ENCODE measurements at places on chromosomes 16 and 17.
A peak's percentile ranks its signal among the peaks of the same experiment; 100 is the strongest.

DNA sequence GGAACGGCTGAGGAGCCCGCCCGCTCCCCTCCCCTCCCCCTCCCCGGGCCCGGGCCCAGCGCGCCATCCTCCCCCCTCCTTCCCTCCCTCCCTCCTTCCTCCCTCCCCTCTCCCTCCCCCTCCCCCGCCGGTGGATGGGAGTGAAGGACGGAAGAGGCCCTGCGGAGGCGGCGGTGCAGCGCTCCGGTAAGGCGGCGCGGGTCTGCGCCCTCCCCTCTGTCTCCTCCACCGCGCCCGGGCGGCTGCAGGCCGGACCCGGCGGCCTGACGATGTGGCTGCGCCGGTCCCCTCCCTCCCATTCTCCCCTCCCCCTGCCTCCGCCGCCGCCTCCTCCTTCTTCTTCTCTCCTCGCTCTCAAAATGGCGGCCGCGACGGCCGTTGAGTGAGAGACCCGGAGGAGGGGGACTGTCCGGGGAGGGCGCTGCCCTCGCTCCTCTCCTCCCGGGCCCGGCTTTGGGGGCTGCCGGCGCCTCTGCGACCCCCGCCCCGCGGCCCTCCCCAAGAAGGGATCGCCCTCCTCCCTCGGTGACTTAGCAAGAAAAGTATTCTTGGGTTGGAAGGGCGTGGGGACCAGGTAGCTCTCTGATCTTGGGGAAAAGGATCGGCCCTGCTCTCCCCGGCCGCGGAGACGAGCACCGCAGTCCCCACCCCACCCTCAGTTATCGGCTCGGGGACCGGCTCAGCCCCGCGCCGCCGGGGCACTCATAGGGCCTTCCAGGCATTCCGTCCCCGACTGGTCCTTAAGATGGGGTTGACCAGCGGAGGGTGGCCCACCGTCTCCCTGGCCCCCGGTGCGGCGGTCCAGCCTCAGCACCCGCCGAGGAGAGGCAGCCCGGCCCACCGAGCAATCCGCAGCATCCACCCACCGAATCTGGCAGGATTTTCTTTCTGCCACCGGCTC is 617 bp downstream of the PAFAH1B1 start:
- peak; percentile 85 for DNase-seq

DNA sequence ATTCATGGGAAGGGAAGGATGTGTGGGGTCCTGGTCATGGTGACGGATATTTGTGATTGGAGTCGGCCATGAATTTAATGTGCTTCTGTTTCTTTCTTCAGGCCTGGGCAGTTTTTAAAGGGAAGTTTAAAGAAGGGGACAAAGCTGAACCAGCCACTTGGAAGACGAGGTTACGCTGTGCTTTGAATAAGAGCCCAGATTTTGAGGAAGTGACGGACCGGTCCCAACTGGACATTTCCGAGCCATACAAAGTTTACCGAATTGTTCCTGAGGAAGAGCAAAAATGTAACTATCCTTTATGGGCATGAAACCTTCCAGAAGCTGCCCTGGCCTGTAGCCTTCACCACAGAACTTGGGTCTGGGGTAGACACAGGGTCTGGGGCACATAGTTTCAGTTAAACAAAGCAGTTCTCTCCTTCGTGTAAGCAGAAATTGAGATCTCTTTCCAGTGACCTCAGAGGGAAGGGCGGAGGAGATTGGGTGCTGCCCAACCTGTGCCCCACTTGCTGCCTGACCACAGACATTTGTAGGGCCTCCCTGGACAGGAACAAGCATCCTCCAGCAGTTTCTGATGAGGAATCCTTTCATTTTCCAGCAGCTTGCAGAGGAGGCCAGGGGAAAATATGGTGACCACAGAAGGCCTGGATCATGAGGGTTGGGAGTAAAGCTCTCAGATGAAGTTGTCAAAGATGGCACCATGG is 10.1 kb downstream of the IRF8 start:
- no peak for DNase-seq

- DNase-seq = no peak
These were observed 153.8 kb downstream of the MSI2 start for GRCh38 chr17:57410169-57410568.

GRCh38 chr17:983921-984320 is 4.3 kb upstream of the NXN start:
- DNase-seq = no peak

GRCh38 chr17:17079761-17080160 is 37.5 kb downstream of the MPRIP start:
- DNase-seq = no peak

- DNase-seq = no peak
These were observed 8.6 kb downstream of the HIC1 start for GRCh38 chr17:2063261-2064146.

GRCh38 chr16:22004341-22004740 is 3.4 kb upstream of the PDZD9 start:
- no peak for DNase-seq

DNA sequence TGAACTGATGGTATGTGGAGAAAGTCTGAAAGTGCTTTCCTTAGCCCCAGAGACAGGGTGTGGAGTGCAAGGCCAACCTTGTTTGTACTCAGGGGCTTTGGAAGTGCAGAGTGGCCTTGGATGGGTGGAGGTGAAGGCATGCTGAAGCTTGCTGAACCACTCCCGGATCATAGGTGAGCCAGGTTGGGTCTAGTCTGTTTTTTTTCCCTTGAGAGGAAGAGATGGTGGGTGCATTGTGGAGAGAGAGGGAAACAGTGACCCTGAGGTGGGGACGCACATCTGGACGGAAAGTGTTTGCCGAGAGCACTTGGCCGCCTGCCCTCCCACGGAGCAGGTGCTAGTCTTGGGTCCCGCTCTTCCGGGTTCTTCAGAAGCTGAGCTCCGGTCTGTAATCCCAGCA is 12.5 kb downstream of the ABAT start:
- no peak for DNase-seq

GRCh38 chr16:694863-695354 is 4.7 kb upstream of the WDR24 start:
- DNase-seq = no peak

GRCh38 chr16:78538919-78539318 is 439.5 kb downstream of the WWOX start:
- no peak for DNase-seq

DNA sequence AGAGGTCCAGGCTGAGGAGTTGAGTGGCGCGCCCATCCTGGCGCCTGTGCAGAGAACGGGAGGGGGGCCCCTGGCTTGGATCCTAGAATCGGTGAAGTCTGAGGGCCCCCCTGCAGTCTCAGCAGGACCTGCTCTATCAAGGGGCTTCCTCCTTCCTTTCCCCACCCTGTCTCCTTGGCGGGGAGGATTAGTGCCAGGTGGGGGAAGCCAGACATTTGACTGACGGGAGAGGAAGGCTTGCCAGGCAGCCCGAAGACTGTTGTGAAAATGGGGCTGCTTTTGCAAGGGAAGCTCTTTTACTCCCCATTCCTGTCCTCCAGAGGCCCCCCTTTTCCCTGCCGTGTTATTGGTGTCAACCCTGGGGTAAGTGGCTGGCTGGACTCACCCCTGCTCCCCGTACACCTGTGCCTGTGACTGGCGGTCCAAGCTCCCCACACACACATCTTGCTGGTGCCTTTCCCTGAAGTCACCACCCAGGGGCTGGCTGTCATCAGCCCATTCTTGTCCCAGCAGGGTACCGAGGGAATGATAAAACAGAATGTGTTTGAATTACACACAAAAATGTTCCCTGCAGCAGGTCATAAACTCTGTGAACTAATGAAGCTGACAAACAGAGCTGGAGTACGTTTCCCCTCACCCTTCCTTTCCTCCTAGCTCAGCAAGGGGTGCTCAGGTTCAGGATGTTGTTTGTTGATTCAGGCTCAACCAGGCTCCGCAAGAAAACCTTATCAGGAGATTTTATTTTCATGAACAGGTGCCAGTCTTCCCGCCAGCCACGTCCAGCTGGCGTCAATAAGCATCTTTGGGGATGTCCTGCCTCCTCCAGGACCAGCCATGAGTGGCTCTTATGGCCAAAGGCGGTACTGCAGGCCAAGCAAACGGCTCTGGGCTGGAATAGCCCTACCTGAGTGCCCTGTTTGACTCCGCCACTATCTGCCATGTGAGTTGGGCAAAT is 4.4 kb upstream of the ARMC7 start:
- DNase-seq = no peak

DNA sequence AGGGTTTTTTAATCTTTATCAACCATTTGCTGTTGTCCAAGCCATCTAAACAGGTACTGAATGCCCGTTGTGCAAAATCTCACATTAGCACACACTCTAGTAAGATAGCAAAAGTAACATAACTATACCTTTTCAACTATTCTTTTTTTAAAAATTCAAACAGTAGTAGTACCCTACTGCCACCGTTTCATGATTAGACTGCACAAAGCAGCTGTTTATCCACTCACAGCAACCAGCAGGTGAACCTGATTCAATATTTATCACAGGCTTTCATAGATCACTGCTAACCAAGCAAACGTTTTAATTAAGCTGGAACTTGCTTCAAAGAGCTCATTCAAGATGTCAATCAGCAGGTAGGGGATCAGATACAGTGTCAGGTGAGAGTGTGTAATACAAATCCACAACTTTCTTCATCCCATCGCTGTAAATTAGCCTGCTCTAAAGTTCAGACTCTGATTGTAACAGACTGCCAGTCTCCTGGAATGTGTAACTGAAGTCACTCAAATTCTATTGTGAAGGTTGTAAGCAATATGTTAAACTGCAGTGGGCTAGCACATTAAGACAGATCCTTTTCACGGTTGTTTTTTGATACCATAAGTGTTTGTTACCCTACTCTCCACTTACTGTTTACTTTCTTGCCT is 47.3 kb downstream of the BRIP1 start:
- no peak for DNase-seq

DNA sequence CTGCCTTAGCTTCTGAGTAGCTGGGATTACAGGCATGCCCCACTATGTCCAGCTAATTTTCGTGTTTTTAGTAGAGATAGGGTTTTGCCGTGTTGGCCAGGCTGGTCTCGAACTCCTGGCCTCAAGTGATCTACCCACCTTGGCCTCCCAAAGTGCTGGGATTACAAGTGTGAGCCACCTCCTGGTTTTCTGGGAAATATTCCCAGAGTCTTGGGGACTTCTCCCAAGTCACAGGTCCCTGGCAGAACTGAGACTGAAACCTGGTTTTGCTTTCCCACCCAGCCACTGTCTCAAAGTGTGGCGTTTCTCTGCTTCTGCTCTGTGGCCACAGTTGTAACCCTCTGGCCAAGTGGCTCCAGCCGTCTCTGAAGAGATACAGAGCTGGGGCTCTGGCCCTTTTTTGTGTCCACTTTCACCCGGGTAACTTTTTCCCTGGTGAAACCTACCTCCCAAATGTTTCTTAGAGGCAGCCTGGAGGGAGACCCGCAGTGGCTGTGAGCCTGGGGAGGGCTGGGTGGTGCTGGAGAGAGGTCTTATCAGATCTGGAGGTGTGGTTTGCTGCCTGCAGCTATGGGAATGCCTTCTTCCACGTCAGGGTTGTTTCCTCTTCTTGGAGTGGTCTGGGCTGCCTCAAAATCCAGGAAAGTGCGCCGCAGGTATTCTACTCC is 5.1 kb downstream of the KSR1 start:
- DNase-seq = no peak
